CD4-positive, alpha-beta T cell treated with Interleukin-1 beta for 1 hour (primary cell): ENCODE measurements at places on chromosomes 6 and 20.

DNA sequence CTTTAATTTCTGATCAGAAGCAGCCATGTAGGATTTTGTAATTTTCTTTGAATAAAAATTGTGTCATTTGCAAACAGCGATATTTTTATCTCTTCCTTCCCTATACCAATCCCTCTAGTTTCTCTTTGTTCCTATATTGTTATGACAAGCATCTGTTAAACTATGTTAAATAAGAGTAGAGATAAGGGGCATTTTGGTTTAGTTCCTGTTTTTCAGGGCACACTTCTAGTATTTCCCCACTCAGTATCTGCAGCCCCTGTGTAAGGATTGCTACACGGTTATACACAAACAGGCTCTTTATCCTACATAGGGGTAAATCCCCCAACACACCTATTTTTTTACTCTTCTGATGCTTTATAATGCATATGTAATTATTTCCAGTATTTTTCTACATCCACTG, 42.1 kb downstream of the TRERF1 start:
- DNase-seq: no peak

GRCh38 chr6:138378463-138378862, 758 bp downstream of the SMIM28 start:
- DNase-seq: no peak

- no peak for DNase-seq
Measured at GRCh38 chr6:116072368-116072767, 11.7 kb upstream of the FRK start.

GRCh38 chr6:137958811-137959565, 91.9 kb downstream of the TNFAIP3 start:
- no peak for DNase-seq

DNA sequence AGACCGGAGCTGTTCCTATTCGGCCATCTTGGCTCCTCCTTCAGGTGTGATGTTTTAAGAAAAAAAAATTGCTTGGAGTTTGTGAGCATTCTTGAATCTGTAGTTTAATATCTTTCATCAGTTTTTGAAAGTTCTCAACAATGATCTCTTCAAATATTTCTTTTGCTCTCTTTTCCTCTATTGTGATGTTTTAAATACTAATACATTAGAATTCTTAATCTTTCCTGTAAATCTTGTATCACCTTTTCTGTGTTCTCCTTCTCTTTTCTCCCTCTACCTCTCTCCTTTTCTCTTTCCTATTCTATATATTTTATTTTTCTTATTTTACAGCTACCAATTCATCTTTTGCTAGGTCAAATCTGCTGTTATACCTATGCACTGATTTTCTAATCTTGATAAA, 212.3 kb downstream of the RPS12 start:
- DNase-seq: no peak

GRCh38 chr20:55800552-55801245, 204.6 kb downstream of the CBLN4 start:
- DNase-seq: no peak

- DNase-seq: no peak
Measured at GRCh38 chr6:82842721-82843120, 222.9 kb downstream of the UBE3D start.
